Nephron progenitor cell (in vitro differentiated cells): ENCODE measurements at places on chromosomes 6 and 20.

DNA sequence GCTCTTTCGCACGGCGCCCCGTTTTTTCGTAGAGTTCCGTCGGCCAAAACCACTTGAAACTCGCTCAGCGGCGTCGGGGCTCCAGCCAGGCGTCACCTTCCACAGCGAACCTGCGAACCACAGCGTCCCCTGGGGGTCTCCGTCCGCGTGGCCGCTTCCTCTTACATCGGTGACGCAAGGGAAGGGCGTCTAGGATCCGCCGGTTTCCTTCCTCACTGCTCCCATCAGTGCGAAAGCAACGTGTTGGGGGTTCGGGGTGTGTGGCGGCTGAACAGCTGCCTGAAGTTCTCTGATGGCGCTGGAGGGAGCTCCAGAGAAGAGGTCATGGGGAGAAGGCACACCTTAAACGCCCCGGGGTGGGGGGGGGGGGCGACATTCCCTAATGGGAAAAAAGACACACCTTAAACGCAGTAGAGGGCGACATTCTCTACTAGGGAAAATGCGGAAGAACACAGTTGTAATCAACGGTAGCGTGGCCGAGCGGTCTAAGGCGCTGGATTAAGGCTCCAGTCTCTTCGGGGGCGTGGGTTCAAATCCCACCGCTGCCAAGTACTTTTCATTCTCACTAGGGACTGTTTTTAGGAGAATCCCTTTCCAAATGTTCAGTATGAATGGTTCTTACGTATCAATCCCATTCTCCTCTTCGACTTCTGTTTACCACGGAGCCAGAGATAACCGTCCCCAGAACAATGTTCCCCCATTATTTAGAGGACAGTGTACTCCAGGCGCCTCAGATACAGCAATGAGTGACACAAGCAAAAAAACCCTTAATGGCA, 16.4 kb downstream of the ZNF311 start:
- peak; percentile 84 for DNase-seq

DNA sequence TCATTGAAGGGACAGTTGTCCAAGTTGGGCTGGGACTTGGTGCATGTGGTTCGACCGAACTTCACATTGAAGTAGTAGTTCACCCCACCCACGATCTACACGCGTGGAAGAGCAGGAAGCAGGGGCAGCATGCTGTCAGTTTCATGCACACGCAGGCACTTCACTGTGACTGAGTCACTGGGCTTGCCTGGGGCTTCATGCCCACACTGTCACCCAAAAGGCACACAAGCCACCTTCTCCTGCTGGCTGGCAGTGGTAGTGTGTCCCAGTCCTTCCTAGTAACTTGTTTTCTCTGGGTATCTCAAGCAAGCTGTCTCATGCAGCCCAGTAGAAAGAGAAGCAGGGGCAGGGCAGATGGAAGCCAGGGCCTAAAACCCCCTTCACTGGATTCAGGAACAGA, 2.0 kb downstream of the CST5 start:
- DNase-seq: no peak

DNA sequence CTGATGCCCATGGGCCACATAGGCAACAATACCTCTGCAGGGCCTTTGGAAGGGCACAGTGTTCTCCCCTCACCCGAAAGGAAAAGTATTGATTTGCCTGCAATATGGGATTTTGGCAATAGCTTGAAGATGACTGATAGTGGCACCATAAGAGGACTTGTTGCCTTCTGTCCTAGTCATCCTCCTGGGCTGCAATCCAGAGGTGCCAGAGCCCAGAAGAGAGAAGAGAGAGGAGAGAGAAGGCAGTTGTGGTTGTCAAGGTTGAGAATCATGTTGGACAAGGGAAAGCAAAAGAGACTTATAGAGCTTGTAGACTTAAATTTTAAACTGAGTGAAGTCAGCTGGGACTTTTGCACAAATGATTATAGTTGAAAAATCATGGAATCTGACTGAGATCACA, 14.6 kb downstream of the HDGFL1 start:
- DNase-seq: no peak

DNA sequence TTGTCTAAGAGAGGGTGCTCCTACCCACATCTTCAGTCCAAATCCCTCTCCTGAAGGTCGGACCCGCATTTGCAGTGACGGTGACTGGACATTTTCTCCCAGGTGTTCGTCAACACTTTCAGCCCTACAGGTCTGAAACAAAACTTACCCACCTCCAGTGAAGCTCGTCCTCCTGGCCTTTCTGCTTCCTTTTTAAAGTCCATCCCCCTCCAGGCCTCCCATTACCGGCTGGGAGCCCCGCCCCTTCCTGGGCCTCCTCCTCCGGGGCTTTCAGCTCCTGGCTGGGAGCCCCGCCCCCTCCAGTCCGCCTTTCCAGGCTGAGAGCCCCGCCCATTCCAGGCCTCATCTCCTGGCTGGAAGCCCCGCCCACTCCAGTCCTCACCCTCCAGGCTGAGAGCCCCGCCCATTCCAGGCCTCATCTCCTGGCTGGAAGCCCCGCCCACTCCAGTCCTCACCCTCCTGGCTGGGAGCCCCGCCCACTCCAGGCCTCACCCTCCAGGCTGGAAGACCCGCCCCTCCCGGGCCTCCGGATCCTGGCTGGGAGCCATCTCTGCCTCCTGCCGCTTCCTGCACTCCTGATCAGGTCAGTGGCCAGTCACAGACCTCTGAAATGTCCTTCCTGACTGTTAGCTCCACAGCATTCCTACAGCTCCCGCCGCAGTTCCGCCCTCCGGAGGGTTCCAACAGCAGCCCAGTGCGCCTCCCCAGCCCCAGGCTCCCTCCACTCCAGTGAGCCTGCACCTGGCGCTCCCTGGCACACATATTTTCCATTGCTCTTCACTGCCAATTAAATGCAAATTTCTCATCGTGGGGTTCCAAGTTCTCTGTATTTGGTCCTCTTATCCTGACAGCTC, 98.5 kb downstream of the LY86 start:
- peak; percentile 98 for DNase-seq

DNA sequence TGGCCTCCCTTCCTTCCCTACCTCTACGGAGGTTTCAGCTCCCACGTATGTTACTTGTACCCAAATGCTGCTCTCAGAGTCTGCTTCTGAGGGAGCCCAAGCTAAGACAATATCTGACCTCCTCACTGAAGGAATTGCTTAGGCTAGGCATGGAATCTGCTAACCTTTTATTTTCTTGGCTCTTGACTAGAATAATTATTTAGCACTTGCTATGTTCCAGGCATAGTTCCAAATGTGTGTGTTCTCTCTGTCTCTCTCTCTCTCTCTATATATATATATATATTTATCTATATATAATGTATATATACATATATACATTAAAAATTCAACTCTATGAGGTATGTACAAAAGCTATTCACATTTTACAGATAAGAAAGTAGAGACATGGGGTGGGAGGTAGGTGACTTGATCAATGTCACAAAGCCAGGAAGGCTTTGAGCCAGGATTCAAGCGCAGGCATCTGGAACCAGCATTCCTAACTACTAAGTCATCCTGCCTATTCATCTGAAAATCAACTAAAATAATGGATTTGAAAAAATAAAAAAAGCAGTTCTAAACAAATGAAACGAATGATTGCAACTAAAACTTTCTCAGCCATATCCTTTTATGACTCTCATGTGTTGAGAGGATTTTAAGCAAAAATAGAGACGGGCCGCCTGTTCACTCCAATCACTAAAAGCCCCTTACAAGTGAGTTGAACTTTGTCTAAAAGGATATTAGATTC, 189.7 kb upstream of the JAG1 start:
- DNase-seq: no peak

GRCh38 chr6:108951351-108951953, 103.2 kb downstream of the ARMC2 start:
- DNase-seq: no peak

- no peak for DNase-seq
Observed at GRCh38 chr20:33777816-33778215, 33.3 kb upstream of the CHMP4B start.

DNA sequence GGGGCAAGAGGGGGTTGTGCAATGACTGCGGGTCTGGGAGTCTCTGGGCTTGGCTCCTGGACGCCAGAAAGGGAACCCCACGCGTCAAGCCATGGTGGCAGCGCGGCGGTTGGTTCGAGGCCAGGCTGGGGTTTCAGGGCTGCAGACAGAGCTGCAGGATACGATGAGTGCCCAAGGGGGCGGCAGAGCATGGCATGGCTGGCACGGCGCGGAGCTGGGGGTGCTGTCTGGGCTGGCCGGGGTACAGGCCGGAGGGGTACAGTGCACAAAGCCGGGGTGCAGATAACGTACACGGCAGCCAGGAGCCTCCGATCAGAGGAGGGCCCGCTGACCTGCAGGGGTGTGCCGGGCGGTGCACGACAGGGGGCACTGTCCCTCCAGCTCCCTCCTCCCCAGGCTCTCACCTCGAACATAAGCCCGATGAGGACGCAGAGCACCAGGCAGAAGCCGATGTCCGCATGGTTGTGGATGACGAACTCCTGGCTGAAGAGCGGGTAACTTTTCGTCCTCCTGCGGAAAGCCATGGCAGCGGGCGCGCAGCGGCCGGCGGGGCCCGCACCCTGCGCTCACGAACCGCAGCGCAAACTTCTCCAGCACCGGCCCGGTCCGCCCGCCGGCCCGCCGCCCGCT, 353 bp downstream of the TRAM2 start:
- DNase-seq: no peak
